ENCODE measurements at places on chromosomes 3 and 15. TPM values are rescaled to one million over a fixed set of nuclear protein-coding genes. Genes with fewer than 3 reads are reported as not detected.

Gene FBXW12
- polyA plus RNA-seq = not detected

GRCh38 chr3:176619833-176620232, 577.4 kb downstream of the TBL1XR1 start:
- no peaks in the 10 kb centered on the region for H3K27me3 ChIP-seq
- no peaks in the 10 kb centered on the region for H3K4me1 ChIP-seq
- H3K27ac ChIP-seq = no peak overlapping the region
- no peak overlapping the region for H3K4me3 ChIP-seq
- no peaks in the 10 kb centered on the region for H3K36me3 ChIP-seq

Gene GOLGA6A
- polyA plus RNA-seq = not detected

DNA sequence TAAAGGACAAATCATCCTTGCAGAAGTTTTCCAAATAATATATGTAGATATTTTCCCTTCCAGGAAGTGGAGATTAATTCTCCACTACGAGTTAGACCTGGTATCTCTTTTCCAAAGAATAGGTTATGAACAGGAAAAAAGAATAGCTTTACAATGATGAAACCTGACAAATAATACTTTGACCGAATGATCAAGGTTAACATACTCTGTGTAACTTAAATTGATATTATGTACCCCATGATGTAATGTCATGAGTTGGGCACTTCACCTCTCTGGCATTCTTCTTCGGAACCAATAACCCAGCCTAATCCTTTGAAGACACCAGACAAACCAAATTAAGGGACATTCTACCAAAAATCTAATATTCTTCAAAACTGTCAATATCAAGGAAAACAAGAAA, 48.7 kb upstream of the CNTN3 start:
- DNase-seq = no peak
- no peaks in the 10 kb centered on the region for H3K36me3 ChIP-seq
- H3K4me1 ChIP-seq = no peaks in the 10 kb centered on the region
- no peak overlapping the region for H3K27ac ChIP-seq

Gene SEMA3B
- 42.0 TPM for polyA plus RNA-seq

DNA sequence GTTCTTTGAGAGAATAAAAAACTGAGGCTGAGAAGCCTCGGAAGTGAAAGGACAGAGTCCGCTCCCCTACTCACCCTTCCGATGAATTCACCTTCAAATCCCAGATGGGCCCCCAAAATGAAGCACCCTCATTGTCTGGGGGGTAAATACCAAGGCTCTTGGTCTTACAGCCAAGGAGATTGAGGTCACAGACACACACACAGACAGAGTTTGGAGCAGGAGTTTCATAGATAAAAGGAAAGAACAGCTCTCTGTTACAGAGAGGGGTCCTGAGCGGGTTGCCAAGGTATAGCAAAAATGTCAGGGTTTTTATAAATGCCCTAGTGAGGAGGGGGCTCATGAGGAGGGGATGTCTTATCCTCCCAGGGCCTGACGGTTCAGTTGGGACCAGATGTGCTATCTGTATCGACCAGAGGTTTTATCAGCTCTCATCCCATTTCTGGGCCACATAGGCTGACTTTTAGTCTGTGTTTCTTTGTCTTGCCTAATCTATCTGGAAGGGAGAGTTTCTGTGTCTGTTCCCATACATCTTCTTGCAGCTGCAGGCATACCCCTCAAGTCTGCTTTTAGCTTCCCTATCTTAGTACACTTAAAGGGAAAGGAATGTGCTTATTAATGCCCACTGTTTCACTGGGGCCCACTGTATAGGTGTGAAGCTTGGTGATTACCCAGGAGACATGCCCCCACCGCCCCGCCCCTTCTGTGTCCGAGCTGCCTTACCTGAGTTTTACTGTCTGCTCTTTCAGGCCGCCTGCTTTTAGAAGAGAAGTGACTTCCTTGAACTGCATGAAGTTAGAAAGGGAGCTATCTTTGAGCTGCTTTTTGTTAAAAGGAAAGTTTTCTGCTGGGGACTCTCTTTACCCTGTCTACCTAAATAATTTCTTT, 66.8 kb upstream of the ATP11B start:
- no peaks in the 10 kb centered on the region for H3K36me3 ChIP-seq
- no peak for DNase-seq
- peaks cover 3% of the 10 kb centered on the region for H3K4me1 ChIP-seq
- no peak overlapping the region for H3K4me3 ChIP-seq

GRCh38 chr15:91549581-91549980, 303.9 kb upstream of the SLCO3A1 start:
- H3K4me3 ChIP-seq = no peak overlapping the region
- H3K27me3 ChIP-seq = no peaks in the 10 kb centered on the region
- H3K27ac ChIP-seq = no peak overlapping the region
- DNase-seq = no peak
- no peaks in the 10 kb centered on the region for H3K36me3 ChIP-seq

DNA sequence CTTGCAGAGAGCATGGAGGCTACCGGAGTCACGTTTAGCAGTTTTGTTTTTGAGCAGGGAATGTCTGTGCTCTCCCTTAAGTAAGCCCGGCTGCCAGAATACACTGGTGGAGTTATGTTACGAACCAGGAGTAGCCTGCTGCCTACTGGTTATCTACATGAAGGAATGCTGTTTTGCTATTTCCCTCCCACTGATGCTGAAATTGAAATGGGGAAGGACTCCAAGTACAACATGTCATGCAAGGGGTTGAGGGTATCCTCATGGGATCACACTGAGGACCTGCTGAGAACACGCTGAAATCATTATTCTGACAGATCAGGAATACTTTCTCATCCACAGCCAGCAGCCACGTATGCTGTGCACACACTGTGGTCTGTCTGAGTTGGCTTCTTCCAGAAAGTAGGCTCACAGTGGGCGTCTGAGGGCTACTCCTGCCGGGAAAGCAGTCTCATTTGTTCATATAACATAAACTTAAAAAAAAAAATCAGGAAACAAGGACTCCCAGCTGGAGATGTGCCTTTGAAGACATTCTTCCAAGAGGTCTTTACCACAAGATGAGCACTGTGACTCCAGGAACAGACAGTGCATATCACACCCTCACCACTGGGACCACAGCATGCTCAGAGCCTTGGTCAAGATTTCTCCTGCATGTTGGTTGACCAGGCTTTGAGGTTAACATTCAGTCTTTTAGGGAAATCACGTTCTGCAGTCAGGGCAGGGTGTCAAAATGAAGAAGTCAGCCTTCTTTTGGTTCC, 300.4 kb upstream of the RASGRP1 start:
- no peaks in the 10 kb centered on the region for H3K27me3 ChIP-seq
- H3K4me1 ChIP-seq = no peaks in the 10 kb centered on the region
- H3K4me3 ChIP-seq = no peak overlapping the region
- no peaks in the 10 kb centered on the region for H3K36me3 ChIP-seq
- no peak overlapping the region for H3K27ac ChIP-seq

Gene B4GALT4
- 13.3 TPM for polyA plus RNA-seq

- no peak overlapping the region for H3K27ac ChIP-seq
- no peaks in the 10 kb centered on the region for H3K27me3 ChIP-seq
- peaks cover 3% of the 10 kb centered on the region for H3K36me3 ChIP-seq
- H3K4me3 ChIP-seq = no peak overlapping the region
- H3K4me1 ChIP-seq = peaks cover 27% of the 10 kb centered on the region
These were observed 24.2 kb downstream of the NPTN start for GRCh38 chr15:73608941-73609340.

Gene CP
- 15.4 TPM for polyA plus RNA-seq

Gene GSK3B
- polyA plus RNA-seq = 6.2 TPM

DNA sequence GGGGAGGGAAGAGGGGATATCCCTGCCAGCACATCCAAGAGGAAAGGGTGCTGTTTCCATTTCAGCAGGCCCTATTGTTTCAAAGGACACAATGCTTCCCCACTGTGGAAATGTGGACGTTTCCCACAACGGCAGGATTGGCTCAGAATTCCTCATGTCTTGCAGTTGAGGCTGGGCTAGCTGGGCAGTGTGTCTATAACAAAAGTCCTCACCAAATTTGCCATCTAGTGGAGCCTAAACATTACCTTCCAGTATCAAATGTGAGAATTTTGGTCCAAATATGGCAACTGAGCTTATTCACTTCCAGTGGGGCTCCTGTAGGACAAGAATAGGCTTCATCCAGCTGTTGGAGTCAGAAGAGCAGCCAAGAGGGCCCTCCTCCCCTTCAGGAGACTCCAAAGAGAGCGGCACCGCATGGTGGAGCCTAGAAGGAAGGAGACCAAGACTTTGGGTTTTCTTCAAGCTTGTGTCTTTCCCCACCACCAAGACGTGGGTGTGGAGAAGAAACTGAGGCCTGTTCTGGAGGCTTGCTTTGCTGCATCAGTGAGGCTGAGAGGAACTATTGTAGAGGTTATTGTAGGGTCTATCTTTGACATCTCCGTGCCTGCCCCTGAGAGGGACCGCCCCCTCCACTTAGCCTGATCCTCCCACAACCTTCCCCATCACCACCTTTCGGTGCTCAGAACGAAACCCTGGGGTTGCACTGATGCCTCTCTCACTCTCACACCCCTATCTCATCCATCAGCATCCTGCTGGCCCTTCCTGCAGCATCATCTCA, 45.3 kb upstream of the SLCO2A1 start:
- no peak for DNase-seq
- no peaks in the 10 kb centered on the region for H3K27me3 ChIP-seq
- no peak overlapping the region for H3K27ac ChIP-seq
- no peaks in the 10 kb centered on the region for H3K4me1 ChIP-seq
- H3K4me3 ChIP-seq = no peak overlapping the region

Gene GOLGA6D
- polyA plus RNA-seq = not detected

- no peaks in the 10 kb centered on the region for H3K27me3 ChIP-seq
- H3K36me3 ChIP-seq = no peaks in the 10 kb centered on the region
- H3K4me3 ChIP-seq = no peak overlapping the region
- H3K4me1 ChIP-seq = no peaks in the 10 kb centered on the region
- H3K27ac ChIP-seq = no peak overlapping the region
These were observed 385.9 kb upstream of the BCHE start for GRCh38 chr3:166223120-166223519.

Gene PRR23B
- polyA plus RNA-seq = not detected

- H3K36me3 ChIP-seq = peaks cover 6% of the 10 kb centered on the region
- H3K27me3 ChIP-seq = no peaks in the 10 kb centered on the region
- H3K4me3 ChIP-seq = no peak overlapping the region
- H3K27ac ChIP-seq = no peak overlapping the region
These were observed 393.3 kb downstream of the TIGIT start for GRCh38 chr3:114687151-114687550.

Gene TMEM43
- polyA plus RNA-seq = 45.0 TPM

DNA sequence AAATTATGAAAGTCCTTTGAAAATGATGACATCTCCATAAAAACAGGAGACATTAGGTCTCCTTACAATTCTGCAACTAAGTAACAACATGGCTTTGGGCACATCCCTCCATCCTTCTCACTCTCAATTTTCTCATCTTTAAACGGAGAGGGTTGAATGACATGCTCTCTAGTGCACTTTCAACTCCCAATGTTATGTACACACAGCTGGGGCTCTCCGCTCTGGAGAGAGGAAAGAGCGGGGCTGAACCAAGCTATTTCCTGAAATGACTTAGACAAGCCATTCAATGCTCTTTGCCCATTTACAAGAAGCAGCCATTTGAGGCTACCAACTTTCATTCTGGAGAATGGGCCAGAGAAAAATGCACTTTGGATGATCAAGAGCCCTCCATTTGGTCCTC, 144.2 kb upstream of the BNIP2 start:
- no peak overlapping the region for H3K4me3 ChIP-seq
- H3K36me3 ChIP-seq = no peaks in the 10 kb centered on the region
- DNase-seq = no peak
- H3K27ac ChIP-seq = no peak overlapping the region
- no peaks in the 10 kb centered on the region for H3K4me1 ChIP-seq

DNA sequence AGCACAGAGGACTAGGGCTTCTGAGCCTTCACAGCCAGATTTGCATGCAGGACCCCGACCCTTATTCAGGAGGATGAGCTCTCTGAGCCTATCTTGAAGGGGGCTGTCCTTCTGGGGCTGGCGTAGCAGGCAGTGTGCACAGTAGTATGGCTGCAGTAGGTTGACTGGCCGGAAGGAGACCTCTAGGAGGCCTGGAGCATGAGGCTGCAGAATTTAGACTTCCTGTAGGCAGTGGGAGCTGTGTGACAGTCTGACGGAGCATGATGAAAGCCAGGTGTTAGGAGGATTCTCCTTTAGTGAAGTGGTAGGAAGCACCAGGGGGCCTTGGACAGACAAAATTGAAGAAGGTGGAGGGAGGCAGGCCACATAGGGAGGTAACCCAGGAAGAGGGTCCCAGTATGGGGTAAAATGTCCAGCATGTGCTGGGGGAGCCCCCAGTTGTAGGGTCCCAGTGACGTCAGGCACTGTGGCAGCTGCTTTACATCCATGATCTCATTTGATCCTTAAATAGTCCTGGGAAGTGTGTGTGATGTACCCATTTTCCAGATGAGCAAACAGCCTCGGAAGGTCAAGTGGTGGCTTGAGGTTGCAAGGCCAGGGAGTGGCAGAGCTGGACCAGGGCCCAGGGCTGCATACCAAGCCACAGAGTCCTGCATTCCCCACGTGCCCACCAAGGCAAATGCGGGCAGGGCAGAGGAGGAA, 36.1 kb downstream of the SPSB4 start:
- H3K4me1 ChIP-seq = peaks cover 11% of the 10 kb centered on the region
- no peak overlapping the region for H3K27ac ChIP-seq
- H3K27me3 ChIP-seq = no peaks in the 10 kb centered on the region
- no peak overlapping the region for H3K4me3 ChIP-seq
- no peaks in the 10 kb centered on the region for H3K36me3 ChIP-seq
